ENCODE measurements at places on chromosomes 2 and 18.

- DNase-seq, result no peak
Measured at GRCh38 chr2:96072746-96073145, 38.0 kb upstream of the GPAT2 start.

DNA sequence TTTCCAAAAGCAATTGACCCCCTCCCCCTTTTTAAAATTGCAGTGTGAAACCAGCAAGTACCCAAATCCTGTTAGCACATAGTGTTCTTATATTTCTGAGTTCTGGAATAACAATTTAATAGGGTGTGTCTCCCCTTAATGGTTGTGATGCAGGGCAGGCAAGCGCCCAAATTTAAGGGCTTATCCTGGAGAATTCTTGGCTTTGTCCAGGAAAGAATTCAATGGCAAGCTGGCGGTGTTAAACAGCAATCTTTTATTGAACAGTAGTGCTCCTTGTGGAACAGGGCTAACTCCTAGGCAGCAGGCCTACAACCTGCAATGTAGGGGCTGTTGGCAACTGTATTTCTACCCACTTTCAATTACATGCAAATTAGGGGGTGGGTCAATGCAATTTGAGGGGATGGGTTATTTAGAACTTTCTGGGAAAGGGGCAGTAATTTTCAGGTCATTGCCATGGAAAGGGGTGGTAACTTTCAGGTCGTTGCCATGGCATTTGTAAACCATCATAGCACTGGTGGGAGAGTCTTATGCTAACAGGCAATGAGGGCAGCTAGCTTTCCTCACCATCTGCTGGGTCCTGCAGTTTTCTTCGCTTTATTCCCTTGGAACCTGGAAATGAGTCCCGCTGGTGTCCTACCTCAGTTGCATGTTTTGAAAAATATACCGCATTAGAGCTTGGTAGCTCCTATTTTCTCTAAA lies 149.0 kb upstream of the KCTD1 start:
- no peak for DNase-seq

GRCh38 chr2:46336283-46336959 lies 39.2 kb downstream of the EPAS1 start:
- DNase-seq, result no peak

DNA sequence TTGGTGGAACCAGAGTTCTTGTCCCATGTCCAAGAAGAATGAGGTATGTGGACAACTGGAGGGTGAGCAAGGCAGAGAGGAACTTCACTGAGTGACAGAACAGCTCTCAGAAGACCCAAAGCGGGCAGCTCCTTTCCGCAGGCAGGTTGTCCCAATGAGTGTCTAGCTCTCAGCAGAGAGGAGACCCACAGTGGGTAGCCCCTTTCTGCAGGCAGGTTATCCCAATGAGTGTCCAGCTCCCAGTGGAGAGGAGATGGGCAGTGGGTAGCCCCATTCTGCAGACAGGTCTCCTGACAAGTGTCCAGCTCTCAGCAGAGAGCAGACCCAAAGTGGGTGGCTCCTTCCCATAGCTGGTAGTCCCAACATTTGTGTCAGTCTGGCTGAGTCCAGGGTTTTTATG lies 69.6 kb downstream of the SRBD1 start:
- no peak for DNase-seq

DNA sequence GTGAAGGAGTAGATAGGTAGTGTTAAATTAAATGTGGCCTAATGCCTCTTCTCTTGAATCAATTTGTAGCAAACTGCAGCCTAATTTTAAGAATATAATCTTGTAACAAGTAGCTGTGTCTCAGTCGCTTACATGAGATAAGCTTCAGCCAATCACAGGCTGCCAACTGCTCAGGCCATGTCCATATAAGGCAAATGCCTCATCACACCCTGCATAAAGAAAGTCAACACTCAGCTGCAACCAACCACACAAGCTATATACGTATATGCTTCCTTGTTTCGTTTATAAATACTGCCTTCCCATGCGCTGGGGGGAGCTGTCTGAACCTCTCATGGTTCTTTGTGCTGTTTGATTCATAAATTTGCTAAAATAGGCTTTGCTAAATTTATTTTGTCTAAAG lies 476.3 kb downstream of the TRIB2 start:
- no peak for DNase-seq

- DNase-seq, result no peak
Measured at GRCh38 chr2:157986761-157987160, 110.6 kb upstream of the ACVR1 start.

DNA sequence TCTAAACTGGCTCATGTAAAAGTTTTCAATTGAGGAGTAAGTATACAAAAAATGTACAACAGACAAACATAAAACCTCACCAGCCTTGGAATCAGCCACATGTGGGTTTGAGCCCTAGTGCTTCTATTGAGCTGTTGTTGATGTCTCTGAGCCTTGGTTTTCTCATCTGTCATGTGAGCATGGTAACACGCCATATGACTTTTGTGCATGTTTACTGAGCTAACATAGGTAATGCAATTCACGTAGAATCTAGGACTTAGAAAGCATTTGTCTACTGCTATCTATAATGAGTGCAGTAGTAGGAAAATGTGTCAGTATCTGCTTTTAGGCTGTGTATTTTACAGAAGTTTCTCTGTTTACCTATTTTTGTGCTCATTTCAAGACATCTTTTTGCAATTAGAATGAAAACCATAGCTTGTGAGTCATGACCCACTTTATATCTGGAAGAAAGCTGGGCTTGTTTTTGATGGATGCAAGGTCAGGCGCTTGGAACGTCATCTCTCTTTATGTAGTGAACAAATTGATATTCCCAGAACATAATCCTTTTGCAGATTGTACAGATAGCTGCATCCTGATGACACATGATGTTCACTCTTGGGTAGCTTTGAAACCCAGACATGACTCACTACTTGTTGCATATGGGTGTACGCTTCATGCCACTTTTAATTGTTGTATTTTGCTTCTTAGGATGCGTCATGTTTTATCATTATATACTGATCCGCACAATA lies 94.3 kb downstream of the RNF144A start:
- no peak for DNase-seq

- no peak for DNase-seq
Measured at GRCh38 chr2:152154462-152154861, 21.1 kb downstream of the STAM2 start.

DNA sequence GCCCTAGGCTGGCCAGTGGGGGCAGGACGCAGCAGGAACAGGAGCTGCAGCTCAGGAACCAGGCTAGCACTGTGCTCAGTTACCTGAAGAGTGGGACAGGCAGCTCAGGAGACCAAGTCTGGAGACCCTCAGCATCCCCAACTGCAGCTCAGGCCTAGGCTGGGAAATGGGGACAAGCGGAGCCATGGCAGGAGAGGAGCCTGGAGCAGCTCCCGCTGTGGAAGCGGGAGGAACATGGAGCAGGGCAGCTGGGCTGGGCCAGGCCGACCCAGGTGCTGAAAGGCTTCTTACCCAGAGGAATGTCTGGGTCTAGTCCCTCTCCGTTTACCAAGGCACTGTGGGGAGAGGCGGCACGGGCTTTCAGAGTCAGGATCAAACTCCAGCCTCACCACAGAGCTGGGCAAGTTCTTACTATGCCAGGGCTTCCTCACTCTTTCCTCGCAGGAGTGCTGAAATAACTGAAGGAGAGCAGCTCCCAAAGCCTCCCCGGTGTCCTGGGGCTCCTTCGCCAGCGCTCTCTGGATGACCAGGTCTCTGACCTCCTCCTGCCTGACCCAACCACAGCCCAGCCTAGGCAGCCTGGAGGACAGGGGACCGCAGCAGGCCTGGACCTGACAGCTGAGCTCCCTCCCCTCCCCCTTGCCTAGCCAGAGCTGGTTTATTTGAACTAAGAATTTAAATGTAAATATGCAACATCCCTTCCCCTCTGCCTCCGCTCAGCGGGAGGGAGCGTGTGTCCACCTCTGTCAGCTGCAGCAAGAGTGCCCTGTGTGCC lies 247.8 kb upstream of the SIX2 start:
- DNase-seq, result no peak

DNA sequence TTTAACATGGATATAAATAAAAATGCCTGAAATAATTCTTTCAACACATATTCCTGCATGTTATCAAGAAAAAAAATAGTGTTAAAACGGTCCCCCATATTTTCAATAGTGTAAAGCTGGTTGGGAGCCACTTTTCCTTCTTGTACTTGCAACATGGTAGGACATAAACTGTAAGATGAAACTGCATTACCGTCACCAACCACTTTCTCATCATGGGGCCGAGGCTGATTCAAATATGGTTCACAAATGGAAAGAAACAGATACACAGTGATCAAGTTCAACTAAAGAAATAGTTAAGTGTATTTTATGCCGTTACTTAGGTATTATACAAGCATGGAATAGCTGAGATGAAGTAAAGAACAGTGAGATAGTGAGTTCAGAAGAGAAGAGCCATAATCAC lies 360.7 kb downstream of the ZEB2 start:
- DNase-seq, result no peak

DNA sequence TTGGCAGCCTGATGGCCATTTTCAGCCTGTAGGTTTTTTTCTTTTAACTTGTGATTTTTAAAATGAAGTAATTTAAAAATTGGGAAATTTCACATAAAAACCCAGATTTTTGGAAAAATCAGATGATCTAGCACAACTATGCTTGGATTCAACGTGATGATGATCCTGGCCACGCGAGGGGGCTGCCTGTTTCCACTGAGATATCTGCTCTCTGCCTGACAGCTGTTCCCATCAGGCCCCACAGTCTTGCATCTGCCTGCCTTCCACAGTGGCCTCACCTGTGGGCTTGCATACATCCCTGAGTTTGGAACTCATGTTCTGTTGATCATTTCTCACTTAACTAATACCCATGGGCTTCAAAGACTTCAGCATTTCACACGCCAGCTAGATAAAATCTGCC lies 92.1 kb upstream of the FZD5 start:
- no peak for DNase-seq

- DNase-seq, result no peak
Measured at GRCh38 chr2:239027391-239028252, 179.7 kb downstream of the TWIST2 start.

GRCh38 chr2:99640635-99641151 lies 150.9 kb upstream of the REV1 start:
- DNase-seq, result no peak

- DNase-seq, result peak; percentile 42
Measured at GRCh38 chr2:127081826-127082633, 24.9 kb downstream of the BIN1 start.

DNA sequence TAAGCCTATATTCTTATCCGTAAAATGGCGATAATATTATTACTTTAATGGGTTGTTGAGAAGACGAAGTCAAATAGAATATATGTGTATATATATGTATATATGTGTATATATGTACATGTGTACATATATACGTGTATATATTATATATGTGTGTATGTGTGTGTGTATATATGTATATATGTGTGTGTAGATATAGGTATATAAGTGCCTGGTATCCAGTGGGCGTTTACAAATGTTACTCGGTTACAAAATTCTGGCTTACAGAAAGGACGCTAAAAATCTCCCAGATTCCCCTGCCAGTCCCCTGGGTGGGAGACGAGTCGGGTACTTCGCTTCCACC lies 295 bp upstream of the MTX2 start:
- DNase-seq, result no peak

DNA sequence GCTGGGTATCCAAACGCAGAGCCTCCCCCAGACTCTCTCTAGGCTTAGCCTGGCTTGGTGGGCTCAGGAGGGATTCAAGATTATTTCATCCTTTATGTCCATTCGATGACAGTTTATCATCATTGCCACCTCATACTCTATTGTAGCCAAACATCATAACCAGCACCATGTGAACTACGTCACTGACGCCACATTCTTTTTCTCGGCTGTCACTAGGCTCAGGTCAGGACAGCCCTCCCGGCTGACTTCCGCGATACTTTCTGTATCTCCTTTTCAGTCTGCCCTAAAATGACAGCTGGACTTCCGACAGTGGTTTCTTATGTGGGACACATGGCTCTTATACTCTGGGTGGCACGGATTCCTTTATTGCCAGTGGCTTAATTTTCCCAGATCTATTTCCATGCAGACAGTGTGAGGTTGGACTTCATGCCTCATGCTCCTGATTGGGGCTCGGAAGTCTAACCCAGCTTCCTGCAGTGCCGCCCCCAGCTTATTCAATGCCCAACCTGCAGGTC lies 39.8 kb upstream of the SMIM21 start:
- no peak for DNase-seq

GRCh38 chr2:128753321-128753720 lies 434.7 kb upstream of the HS6ST1 start:
- DNase-seq, result no peak

- no peak for DNase-seq
Measured at GRCh38 chr2:148982282-148982681, 56.2 kb upstream of the LYPD6B start.

DNA sequence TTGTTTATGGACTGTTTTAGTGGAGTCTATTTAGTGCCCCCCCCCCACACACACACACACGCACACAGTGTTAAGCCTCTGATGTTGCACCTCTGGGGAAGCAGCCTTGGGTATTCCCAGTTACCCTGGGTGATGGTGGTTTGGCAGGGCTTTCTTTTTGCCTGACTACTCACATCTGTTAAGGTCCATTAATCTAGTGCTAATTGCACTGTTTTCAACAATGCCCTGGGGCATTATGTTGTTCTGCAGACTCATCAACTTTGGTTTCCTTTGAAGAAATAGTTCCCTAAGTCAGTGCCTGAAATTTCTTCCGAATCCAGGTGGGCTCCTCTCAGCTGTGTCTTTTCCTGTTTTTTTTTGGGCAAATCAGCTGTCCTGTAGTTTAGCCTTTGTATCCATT lies 34.7 kb downstream of the SPOPL start:
- no peak for DNase-seq

DNA sequence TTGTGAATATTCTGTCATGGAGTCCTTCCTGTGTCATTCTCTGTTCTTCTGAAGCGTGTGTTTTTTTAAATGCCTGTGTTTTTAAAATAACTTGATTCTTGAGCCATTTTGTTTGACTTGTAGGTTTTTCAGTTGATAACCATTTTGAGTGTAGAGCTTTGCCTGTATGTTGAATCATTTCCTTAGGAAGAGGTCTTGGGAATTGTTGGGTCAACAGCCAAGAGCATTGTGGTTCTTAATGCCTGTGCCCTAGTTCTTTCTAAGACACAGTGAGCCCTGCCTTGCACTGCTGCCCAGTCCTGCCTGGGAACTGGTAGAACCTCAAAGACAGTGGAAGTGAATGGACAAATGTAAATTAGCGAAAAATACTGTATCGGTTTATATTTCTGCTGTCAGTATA lies 25.9 kb downstream of the RAB12 start:
- DNase-seq, result no peak

DNA sequence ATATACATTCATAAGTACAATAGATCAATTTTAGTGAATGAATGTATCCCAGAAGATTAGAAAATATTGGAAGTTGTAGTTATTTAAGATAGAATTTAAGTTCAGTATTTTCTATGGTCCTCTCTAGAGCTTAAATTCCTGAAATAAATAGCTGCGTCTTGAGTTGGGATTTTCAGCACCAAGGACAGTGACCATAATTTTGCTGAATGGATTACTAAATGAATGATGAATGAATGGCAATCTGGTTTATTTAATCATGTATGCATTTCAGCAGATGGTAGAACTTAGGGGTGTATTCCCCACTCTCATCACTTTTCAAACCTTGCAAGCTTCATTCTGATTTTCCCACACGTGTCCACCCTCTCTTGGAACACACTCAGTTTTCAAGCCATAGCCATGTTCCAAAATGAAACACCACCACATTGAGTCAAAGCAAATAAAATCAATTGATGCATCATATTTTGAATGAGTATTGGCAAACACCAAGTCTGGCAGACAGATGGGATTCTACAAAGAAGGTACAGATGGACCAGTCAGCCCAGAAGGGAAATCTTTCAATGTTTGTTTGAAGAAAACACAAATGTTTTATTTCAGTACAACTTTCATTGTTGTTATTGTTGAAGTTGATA lies 362.2 kb upstream of the NXPH2 start:
- DNase-seq, result no peak

- no peak for DNase-seq
Measured at GRCh38 chr2:28652217-28652616, 99.4 kb upstream of the PPP1CB start.
